ENCODE measurements at places on chromosomes 2 and 18. TPM values are rescaled to one million over a fixed set of nuclear protein-coding genes. Genes with fewer than 3 reads are reported as not detected.
A peak's percentile ranks its signal among the peaks of the same experiment; 100 is the strongest.

The C2orf80 gene
- total RNA-seq = not detected

The CRYGD gene
- not detected for total RNA-seq

The UGT1A4 gene
- total RNA-seq = not detected

- no peak for DNase-seq
Observed at GRCh38 chr2:176854878-176855277, 357.7 kb upstream of the HNRNPA3 start.

DNA sequence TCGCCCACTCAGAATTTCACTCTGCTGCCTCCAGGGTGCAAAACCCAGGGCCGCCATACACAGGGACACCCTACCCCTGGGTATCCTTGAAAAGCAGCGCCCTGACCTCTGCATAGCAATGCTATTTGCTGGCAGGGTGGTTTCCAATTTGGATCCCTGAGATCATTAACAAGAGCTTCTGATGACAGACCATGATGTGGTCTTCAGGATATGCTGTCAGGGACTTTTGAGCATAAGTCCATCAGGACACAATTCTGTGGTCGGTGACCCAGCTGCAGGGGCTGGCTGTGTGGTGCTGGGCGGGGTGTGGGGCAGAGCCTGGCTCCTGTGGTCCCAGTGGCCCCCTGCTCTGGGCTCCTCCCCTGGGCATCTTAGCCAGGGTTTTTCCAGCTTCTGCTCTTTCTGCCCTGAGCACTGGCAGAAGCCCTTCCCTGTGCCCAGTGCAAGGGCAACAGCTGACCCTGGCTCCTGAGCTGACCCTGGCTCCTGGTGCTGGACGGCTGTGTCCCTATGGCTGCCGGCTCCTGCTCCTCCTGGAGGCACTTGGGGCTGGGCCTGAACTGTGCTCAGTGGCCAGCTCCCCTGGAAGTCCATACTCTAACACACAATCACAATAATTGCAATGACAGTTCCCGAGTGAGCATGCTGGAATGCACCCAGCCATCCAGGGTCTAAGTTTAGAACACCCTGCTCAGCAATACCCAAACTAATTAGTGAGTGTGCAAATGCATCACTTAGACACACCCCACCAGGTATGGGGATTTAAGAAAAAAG lies 271.5 kb downstream of the HDAC4 start:
- no peak for DNase-seq

DNA sequence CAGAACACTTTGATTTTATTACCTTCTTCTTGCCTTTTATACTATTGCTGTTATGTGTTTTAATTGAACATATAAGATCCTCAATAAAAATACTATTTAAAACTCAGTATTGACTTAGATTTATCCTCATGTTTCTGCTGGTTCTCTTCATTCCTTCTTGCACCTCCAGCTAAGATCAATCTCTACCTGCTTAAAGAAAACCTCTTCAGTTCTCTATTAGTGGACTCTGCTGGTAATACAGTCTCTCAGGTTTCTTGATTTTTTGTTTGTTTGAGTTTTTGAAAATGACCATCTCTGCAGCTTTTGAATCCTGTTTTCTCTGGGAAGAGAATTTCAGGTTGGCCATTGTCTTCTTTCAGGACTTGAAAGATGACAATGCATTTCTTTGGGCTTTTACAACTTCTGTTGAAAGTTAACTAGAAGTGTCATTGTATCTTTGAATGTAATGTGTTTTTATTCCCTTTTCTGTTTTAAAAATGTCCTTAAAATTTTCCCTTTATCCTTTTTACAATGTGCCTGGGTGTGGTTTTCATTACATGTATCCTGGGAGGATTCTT lies 29.8 kb upstream of the TMEM131 start:
- no peak for DNase-seq

- no peak for DNase-seq
Observed at GRCh38 chr2:151786483-151786882, 41.7 kb downstream of the ARL5A start.

DNA sequence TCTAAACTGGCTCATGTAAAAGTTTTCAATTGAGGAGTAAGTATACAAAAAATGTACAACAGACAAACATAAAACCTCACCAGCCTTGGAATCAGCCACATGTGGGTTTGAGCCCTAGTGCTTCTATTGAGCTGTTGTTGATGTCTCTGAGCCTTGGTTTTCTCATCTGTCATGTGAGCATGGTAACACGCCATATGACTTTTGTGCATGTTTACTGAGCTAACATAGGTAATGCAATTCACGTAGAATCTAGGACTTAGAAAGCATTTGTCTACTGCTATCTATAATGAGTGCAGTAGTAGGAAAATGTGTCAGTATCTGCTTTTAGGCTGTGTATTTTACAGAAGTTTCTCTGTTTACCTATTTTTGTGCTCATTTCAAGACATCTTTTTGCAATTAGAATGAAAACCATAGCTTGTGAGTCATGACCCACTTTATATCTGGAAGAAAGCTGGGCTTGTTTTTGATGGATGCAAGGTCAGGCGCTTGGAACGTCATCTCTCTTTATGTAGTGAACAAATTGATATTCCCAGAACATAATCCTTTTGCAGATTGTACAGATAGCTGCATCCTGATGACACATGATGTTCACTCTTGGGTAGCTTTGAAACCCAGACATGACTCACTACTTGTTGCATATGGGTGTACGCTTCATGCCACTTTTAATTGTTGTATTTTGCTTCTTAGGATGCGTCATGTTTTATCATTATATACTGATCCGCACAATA lies 94.3 kb downstream of the RNF144A start:
- DNase-seq = no peak

The PRKAG3 gene
- total RNA-seq = 0.13 TPM

- no peak for DNase-seq
Observed at GRCh38 chr2:10566018-10566417, 117.9 kb upstream of the ODC1 start.

The COL4A3 gene
- 1.6 TPM for total RNA-seq

GRCh38 chr18:31592506-31593157 lies 955 bp downstream of the TTR start:
- DNase-seq = no peak

DNA sequence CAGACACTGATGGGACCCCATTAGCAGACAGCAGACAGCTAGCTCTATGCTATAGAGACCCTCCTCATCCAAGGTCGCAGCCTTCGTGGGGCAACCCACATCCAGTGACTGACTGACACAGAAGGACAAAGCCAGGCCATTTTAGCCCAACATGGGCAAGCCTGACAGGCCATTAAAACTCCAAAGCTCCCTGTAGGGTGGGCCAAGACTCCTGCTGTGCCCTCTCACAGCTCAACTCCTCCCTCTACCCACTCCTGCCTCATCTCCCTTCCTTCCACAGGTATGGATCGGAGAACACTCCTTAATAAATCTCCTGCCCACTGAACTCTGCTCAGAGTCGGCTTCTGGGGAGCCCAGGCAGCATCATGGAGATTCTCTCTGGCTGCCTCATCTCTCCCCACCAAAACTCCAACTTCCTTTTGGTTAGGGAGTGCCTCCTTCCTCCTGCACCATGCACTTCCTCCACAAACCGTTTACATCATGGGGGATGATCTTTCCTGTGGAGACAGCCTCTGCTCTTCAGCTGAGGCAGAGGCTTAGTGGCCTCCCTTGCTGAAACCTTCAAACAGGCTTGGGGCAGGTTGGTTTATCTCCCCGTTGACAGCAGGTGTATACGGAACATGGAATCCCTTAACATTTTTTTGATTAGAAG lies 86.5 kb downstream of the ACTR3 start:
- DNase-seq = no peak

- DNase-seq = peak; percentile 82
Observed at GRCh38 chr2:10835052-10835970, 22.7 kb upstream of the PDIA6 start.

The GPR17 gene
- total RNA-seq = 0.19 TPM

GRCh38 chr2:38723173-38723572 lies 28.0 kb downstream of the SRSF7 start:
- no peak for DNase-seq

DNA sequence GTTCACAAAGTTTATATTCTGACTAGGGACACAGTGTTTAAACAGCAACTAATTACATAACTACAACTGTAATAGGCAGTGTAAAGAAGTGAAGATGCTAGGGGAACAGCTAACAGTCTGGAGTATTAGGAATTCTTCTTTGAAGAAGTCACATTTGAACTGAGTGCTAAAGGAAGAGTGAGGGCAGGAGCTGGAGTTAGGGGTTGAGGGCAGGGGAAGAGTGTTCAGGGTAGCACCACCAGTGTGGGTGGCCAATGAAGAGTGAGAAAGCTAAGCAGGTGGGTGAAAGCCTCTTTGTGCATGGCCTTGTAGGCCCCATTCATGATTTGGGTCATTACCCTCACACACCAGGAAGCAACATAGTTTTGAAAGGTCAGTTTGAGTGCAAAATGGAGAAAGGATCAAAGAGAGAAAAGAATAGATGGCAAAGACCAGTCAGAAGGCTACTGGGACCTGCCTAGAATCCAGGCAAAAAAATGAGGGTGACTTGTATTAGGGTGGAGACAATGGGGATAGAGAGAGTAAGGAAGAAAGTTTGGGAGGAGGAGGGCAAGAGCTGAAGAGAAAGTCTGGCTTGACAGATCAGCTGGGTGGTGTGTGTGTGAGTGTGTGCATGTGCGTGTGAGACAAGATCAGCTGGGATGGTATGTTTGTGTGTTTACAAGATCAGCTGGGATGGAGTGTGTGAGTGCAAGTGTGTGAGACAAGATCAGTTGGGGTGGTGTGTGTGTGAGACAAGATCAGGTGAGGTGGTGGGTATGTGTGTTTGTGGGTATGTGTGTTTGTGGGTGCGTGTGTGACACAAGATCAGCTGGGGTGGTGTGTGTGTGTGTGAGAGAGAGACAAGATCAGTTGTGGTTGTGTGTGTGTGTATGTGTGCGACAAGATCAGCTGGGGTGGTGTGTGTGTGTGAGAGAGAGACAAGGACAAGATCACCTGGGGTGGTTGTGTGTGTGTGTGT lies 43.6 kb upstream of the AGPS start:
- DNase-seq = no peak

The DCDC2C gene
- not detected for total RNA-seq

DNA sequence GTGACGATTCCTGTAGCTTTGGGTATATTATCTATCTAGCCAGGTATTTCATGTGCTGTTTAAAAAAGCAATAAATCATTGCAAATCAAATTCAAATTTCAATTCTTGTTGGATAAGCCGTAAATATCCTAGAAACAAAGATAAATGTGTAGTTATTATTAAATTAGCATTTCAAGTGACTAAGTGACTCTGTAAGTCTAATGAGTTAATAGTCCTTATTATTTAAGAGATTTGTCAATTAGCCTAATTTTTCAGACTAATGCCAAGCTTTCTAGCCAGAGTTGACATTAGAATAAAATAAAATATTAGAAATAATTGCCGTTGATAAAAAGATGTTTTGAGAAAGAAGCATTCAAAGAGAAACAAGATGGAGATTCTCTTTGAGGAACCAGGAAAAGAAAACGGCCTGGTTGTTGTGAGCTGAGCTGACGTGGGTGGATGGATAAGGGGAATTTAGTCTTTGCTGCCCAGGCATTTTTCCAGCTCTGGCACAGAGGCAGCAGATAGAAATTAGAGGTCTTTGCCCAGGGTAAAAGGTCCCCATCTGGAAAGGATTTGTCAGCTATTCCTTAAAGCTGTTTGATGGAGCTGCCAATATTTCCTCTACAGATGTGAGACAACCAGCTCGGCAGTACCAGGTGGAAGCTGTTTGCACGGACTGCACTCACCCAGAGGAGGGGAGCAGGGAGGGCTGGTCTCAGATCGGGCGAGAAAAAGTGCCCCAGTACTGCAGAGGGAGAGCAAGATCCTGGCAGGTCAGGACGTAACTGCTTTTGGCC lies 117.3 kb upstream of the SEC11C start:
- no peak for DNase-seq

The TMEM247 gene
- total RNA-seq = not detected
